ENCODE measurements at places on chromosomes 6 and 20.

DNA sequence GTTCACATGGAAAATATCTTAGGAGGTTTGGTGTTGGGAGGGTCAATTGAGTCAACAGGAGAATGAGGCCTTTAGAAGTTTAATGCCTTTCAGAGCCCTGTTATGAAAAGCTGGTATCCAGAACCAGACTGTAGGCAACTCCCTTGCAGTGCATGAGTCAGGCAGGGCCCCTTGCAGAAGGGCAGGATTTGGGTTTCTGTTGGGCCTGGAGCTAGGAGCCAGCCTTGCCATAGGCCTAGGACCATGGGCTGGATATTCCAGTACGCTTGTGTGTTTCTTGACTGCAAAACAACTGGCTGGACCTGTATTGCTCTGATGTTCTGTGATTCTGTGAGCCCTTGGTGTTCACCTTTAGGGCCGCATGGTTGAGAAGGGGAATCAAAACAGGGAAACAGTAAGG, 350.9 kb upstream of the PRND start:
- DNase-seq: no peak

DNA sequence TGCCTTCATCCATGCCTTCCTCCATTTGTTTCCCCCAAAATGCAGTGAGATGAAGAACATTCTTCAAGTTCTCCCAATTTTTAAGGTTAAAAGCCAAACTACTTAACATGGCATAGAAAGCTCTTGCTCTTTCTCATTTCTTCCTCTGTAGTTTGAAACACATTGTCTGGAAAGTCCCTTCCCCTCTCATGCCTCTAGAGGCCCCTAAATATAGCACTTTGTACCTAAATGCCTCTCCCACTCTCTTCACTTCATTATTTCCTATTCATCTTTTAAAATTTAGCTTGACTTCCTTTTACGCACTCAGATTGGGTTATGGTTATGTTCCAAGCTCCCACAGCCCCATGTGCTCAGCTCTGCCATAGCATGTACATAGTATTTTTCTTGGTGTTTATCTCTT, 389.3 kb downstream of the HDGFL1 start:
- no peak for DNase-seq

DNA sequence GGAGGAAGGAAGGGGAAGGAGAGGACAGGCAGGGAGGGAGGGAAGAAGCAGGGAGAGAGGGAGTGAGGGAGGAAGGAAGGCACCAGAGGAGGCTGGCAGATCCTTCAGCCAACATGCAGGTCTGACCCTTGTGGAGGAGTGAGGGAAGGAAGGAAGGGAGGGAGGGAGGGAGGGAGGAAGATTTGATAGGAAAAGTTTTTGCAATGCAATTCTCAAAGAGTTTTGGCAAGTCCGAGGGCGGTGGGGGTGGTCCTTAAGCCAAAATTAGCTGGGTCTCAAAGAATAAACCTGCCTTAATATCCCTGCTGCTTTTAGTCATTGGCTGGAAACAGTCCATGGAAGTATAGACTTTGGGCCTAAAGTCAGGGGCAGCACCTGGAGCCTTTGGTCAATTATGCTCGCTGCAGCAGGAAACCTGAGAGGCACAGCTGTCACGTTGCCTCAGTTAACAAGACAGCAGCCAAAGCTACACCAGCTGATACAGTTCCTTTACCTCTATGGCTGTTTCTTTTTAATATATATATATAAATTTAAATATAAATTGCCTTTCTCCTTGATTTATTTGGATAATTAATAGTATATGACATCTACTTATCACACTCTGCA, 115.7 kb upstream of the RALGAPA2 start:
- DNase-seq: no peak

DNA sequence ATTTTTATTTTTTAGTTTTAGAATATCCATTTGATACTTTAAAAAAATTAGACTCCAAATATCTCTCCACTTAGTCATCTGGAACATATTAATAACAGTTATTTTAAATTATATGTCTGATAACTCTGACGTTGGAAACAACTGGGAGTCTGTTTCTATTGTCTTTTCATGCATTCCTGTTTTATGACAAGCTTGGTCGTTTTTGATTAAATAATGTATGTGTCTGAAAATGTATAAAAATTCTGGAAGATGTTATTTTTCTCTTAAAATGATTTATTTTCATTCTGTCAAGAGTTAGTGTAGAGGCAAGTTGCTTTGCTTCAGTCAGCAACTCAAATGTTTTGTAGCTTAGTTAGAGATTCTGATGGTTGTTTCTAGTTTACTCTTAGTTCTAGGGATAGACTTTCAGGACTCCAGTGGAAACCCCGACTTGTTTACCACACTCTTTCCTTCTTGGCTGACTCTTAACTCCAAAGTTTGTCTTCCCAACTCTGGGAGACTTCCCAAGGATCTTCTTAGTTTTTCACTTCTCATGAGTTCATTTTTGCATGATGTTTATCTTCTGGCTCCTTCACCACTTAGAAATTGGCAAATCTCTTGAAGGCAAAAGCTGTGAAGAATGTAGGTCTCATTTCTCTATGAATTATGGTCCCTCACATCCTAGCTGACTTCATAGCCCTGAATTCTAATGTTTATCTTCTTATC, 190.9 kb downstream of the LAMA2 start:
- no peak for DNase-seq

- DNase-seq: no peak
Observed at GRCh38 chr6:87658516-87658915, 43.5 kb downstream of the AKIRIN2 start.

DNA sequence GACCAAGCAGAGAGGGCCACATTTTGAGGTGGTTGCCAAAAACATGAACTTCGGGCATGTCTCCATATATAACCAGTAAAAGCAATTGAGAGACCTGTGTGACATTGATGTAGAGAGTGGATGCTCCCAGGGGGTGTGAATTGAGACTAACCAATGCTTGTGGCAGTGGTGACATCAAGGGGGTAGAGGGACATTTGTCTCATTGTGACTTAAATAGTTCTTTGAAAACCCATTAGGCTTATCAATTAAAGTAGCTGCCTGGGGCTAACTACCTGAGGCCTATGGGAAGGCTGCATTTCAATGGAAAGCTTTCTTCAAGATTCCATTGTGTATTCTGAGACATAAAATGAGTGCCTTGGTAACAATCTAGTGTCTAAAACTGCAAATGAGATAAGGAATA, 82.1 kb upstream of the FABP7 start:
- no peak for DNase-seq

GRCh38 chr6:163324688-163325389, 89.7 kb upstream of the QKI start:
- no peak for DNase-seq

GRCh38 chr6:4466769-4467480, 309.3 kb upstream of the CDYL start:
- DNase-seq: no peak

DNA sequence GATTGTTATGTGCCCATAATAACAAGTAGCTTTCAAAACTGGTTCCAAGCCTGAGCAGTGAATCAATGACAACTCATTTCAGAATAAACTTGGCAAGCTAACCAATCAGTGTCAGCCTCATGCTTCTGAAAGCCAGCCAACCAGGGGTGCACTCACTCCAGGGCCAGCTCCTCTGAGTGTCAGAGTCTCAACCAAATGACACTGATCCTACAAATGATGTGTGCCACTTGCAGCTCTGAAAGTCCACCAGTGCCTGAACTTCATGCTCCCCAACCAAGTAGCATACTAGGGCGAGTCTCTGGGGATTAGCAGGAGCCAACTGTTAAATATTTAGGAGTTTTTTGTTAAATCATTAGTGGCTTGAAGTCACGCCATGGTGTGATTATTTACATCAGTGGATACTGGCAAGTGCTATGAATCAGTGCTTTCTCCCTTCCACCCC, 4.5 kb downstream of the IYD start:
- no peak for DNase-seq

- DNase-seq: no peak
Observed at GRCh38 chr6:161094955-161095354, 103.4 kb downstream of the MAP3K4 start.

DNA sequence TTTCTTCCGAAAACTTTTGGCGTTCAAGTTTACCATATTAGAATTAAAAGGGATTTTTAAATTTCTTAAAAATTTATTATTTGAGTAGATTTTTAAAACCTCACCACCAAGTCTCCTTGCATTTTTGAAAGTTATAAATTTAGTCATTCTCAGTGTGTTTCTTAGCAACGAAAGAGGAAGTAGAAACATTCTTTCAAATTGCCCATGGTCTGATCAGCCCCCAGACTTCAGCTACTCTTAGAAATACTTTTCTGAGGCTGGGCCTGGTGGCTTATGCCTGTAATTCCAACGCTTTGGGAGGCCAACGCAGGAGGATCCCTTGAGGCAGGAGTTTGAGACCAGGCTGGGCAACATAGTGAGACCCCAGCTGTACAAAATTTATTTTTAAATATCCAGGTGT, 15.1 kb upstream of the RTF2 start:
- no peak for DNase-seq

GRCh38 chr6:163941624-163941976, 527.1 kb downstream of the QKI start:
- no peak for DNase-seq

DNA sequence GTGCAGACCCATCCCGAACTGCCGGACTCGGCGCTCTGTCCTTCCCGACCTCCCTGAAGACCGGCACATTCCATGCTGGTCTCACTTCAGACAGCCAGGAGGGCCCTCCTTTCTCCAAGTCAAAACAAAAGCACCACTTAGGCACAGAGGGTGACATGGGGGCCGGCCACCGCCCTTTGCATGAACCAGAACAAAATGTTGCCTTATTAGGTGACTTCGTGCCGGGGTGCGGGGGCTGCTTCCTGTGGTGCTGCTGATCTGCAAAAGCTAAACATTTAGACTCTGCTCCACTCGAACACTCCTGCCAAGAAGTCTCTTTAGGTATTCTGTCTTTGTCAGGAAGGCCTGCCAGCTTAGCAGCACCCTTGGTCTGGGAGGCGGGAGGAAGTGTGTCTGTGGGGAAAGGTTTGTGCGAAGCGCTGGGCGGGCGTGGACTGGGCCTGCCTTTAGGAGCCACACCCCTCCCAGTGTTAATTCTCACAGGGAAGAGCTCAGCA, 133.8 kb downstream of the SMOC2 start:
- DNase-seq: no peak

DNA sequence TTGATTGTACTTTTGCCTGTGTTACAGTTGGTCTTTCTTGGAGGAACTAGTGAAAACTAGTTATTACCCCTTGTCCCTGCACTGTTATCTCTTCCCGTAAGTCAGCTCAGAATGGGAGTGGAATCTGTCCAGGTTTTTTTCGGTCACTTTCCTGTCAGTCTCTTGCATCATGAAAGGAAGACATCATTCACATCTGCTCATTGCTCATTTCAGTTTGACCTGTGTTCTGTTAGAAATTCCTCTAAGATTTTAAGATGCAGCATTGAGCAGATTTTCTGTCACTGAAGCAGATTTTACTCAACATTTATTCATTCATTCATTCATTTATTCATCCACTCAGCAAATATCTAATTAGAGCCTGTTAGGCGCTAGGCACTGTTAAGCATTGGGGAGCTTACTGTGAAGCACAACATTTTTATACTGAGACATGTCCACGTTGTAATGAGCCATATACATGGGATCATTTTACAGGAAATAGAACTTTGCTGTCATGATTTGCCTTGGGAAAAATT, 33.1 kb upstream of the HINT3 start:
- DNase-seq: no peak

DNA sequence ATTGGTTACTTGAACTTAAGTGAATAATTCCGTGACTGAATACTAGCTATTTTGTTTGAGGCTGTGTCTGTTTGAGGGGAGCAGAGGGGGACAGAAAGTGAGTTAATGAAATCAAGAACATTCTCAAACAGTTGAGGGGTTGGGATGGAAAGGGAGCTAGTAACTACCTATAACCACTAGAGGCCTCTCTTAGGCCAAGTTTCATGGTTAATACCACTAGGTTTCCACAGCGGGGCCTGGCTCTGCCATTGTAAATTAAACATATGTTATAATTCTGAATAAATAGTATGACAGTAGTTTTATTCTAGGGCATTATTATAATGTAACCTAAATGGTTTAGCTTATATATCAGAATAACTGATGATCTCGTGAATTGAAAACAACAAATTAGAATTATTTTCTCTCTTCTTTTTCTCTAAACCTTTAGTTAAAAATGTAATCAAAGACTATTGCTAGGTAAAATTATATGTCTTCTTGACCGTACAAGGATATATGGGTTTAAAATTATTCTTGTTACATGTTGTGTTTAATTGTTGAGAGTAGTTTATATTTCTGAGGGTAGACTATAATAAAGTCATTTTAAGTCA, 108.1 kb downstream of the BCKDHB start:
- no peak for DNase-seq
